ENCODE measurements at places on chromosomes 11 and 22. TPM values are rescaled to one million over a fixed set of nuclear protein-coding genes. Genes with fewer than 3 reads are reported as not detected.

GRCh38 chr11:131749101-131749500, 378.7 kb downstream of the NTM start:
- DNase-seq = no peak

GRCh38 chr11:11622340-11622706, 518 bp upstream of the GALNT18 start:
- DNase-seq = no peak

- no peak for DNase-seq
Measured at GRCh38 chr11:126594921-126595367, 239.5 kb downstream of the ST3GAL4 start.

The EP300 gene
- 18.4 TPM for polyA plus RNA-seq
